ENCODE measurements at places on chromosomes 11 and 22. TPM values are rescaled to one million over a fixed set of nuclear protein-coding genes. Genes with fewer than 3 reads are reported as not detected.

DNA sequence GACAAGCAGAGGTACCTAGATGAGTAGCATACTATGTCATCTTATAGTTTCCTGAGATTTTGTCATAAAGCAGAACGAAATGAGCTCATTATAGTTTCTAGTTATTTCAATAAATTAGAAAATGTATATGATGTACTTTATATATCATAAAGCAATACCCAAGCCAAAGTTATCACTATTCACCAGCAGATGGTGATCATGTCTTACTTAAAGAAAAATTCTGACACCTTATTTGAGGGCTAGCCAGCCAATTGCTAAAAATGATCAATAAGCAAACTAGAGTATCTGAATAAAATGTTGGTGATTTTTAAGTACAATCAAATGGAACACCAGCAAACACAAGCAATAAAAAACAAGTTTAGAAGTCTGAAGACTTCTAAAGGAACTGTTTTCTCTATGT is 44.1 kb downstream of the RSF1 start:
- peak; percentile 12 for DNase-seq

GRCh38 chr22:35066768-35067167 is 810 bp downstream of the ISX start:
- no peak for DNase-seq

DNA sequence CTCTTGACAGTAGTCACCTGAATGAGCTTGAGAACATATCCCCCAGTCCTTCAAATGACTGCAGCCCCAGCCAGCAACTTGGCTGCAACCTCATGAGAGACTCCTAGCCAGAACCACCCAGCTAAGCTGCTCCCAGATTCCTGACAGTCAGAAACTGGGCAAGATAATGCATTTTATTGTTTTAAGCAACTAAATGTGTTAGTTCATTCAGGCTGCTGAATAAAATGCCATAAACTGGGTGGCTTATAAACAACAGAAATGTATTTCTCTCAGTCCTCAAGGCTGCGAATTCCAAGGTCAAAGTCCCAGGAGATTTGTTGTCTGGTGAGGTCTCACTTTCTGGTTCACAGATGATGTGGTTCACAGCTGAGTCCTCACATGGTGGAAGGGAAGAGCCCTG is 5.8 kb upstream of the PAMR1 start:
- no peak for DNase-seq

GRCh38 chr11:113859665-113860064 is 15.7 kb downstream of the USP28 start:
- peak; percentile 22 for DNase-seq

- DNase-seq: no peak
Observed at GRCh38 chr11:114400915-114401223, 403 bp downstream of the RBM7 start.

GRCh38 chr11:27011560-27012233 is 17.8 kb downstream of the FIBIN start:
- no peak for DNase-seq

DNA sequence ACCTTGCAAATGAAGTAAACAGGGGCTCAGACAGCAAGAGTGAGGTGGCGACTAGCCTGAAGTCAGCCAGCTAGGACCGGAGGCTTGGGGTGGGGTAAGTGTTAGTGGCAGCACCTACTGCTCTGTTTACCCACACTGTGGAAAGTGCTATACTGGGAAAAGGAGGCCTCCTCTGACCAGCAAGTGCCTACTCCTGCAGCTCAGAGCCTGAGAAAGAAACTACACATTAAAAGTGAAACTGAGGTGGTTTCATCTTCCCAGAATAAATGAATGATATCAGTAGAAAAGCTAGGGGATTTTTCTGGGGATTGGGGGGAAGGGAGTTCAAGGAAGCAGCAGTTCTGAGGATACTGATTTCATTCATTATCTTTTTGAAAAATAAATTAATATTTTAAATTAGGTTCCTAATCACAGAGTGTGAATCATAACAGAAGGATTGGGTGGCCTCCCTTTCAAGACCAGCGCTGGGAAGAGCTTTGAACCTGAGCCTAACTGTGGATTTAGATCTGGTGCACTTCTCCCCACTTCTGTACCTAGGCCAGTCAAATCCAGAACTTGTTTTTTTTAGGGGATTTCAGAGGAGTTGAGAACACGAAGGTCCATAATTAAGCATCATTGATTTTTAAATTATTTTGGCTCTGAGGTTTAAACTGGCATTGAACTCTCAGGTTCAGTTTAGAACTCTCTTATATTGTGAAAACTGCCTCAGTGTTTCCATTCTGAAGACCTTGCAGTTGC is 48.1 kb upstream of the GRAMD1B start:
- peak; percentile 58 for DNase-seq

- DNase-seq: no peak
Observed at GRCh38 chr22:43342347-43343261, 568 bp downstream of the SCUBE1 start.

DNA sequence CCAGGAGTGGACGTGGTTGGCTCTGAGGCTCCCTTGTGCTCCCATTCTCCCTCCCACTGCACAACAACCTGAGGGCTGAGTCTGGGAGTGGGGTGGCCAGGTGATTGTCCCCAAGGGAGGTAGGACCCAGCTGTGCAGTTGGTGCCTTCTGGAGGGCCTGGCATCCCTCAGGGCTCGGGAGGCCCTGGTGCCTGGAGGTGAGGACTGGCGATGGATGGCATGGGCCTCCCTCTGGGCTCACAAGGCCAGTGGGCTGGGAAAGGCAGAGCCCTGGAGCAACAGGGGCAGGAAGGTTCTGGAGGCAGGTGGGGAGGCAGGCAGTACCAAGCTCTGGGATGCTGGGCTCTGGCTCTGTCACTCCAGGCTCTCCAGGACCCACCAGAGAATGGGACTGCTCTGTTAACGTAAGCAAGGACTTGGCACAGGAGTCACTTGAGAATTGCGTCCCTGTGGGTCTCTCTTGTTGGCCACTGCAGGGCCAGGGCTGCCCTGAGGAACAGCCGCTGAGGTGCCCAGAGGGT is 114.2 kb downstream of the KCNQ1OT1 start:
- no peak for DNase-seq

- no peak for DNase-seq
Observed at GRCh38 chr22:22519591-22519990, 479 bp downstream of the ZNF280A start.

Gene LRRC56
- 2.1 TPM for total RNA-seq

Gene TESMIN
- total RNA-seq: 7.8 TPM

Gene DYNC2H1
- 1.3 TPM for total RNA-seq

Gene CHRDL2
- not detected for total RNA-seq

Gene PLEKHB1
- total RNA-seq: 13.6 TPM

Gene SCGB1C1
- not detected for total RNA-seq

Gene OR51E2
- total RNA-seq: not detected

Gene BUD13
- 37.5 TPM for total RNA-seq

Gene GSTT4
- total RNA-seq: not detected

Measured in activated CD4-positive, alpha-beta T cell treated with anti-CD3 and anti-CD28 coated beads, Interleukin-2, amount 10 ng/mL, durations not matched to agents 7 days and 5 days (primary cell).